Cardiac atrium fibroblast (primary cell): ENCODE measurements at places on chromosomes 11 and 22. TPM values are rescaled to one million over a fixed set of nuclear protein-coding genes. Genes with fewer than 3 reads are reported as not detected.

The NLRP6 gene
- total RNA-seq: not detected in 2 replicates

The SLC22A12 gene
- total RNA-seq: not detected in 2 replicates

The SYT9 gene
- total RNA-seq: not detected in 2 replicates

The PKP3 gene
- total RNA-seq: 0.54 and 3.2 TPM in 2 replicates

The MIOX gene
- total RNA-seq: not detected in 2 replicates

The SLC25A18 gene
- total RNA-seq: 0.16 TPM in 1 of 2 replicates, not detected in the other

The RFPL1 gene
- total RNA-seq: not detected in 2 replicates

The AGBL2 gene
- total RNA-seq: 1.6 TPM in 1 of 2 replicates, not detected in the other

The HEPACAM gene
- not detected in 2 replicates for total RNA-seq

The C1QTNF5 gene
- total RNA-seq: 13.8 and 24.2 TPM in 2 replicates

The NECTIN1 gene
- total RNA-seq: 2.3 and 5.8 TPM in 2 replicates

The USP2 gene
- not detected in 2 replicates for total RNA-seq

The DERL3 gene
- under 0.01 and 0.16 TPM in 2 replicates for total RNA-seq

The ANAPC15 gene
- total RNA-seq: 15.5 and 18.8 TPM in 2 replicates

The TSGA10IP gene
- total RNA-seq: not detected in 2 replicates

The CLCF1 gene
- 14.6 and 18.1 TPM in 2 replicates for total RNA-seq

The P2RY2 gene
- total RNA-seq: not detected in 2 replicates

The PAX6 gene
- not detected in 2 replicates for total RNA-seq

The IFITM10 gene
- 0.18 and 0.65 TPM in 2 replicates for total RNA-seq

The TSSK2 gene
- not detected in 2 replicates for total RNA-seq

The MAJIN gene
- not detected in 2 replicates for total RNA-seq

The SHISA8 gene
- not detected in 2 replicates for total RNA-seq
